Activated CD8-positive, alpha-beta memory T cell treated with anti-CD3 and anti-CD28 coated beads for 1 hour (primary cell): ENCODE measurements at places on chromosomes 7 and 10.

- no peak for DNase-seq
Measured at GRCh38 chr7:95840953-95841950, 68.9 kb downstream of the DYNC1I1 start.

DNA sequence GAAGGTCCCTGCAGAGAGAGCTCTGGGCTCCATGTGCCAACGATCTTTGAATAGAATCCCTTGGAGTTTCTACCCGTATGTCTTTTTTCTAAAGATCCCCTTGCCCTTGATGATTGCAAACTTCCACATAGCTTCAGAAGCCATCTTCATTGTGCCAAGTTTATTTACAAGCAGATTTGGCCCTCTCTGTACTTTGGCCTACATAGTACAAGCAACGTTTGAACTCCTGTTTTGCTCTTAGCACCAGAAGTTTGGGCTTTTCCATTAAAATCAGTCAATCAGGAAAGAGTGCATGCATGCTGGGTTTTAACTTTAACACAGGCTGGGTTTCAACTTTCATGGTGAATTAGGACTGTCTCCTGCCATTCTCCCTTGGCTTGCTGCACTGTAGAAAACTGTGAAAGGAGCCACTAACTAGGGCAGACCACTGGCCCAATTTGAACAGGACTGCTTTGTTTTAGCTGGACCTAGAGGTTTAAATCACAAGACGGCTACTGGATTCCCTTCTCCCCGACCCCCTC lies 557.6 kb upstream of the GALNT17 start:
- DNase-seq = no peak

- DNase-seq = no peak
Measured at GRCh38 chr10:50325449-50326171, 74.3 kb upstream of the ASAH2 start.

GRCh38 chr7:26726051-26726450 lies 138.3 kb downstream of the SKAP2 start:
- DNase-seq = no peak

- DNase-seq = no peak
Measured at GRCh38 chr10:116408719-116409118, 18.9 kb upstream of the PNLIPRP3 start.

DNA sequence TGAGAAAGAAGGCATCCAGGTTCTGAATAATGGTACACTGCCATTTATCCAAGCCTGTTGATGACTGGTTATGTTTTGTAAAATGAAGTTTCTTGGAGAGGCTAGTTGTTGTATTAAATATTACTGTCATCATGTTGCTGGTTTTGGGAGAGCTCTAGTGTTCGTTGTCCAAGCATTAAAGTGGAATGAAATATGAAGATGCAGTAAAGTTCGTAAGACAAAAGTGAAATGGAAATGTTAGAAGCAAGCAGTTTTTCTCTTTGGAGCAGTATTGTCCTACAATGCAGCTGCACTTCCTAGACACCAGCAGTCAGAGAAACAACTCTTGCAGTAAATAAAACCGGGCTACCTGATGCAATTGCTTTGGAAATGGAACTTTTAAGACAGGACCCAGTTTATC lies 156.8 kb upstream of the FZD1 start:
- no peak for DNase-seq
